ENCODE measurements at places on chromosomes 6 and 20.

DNA sequence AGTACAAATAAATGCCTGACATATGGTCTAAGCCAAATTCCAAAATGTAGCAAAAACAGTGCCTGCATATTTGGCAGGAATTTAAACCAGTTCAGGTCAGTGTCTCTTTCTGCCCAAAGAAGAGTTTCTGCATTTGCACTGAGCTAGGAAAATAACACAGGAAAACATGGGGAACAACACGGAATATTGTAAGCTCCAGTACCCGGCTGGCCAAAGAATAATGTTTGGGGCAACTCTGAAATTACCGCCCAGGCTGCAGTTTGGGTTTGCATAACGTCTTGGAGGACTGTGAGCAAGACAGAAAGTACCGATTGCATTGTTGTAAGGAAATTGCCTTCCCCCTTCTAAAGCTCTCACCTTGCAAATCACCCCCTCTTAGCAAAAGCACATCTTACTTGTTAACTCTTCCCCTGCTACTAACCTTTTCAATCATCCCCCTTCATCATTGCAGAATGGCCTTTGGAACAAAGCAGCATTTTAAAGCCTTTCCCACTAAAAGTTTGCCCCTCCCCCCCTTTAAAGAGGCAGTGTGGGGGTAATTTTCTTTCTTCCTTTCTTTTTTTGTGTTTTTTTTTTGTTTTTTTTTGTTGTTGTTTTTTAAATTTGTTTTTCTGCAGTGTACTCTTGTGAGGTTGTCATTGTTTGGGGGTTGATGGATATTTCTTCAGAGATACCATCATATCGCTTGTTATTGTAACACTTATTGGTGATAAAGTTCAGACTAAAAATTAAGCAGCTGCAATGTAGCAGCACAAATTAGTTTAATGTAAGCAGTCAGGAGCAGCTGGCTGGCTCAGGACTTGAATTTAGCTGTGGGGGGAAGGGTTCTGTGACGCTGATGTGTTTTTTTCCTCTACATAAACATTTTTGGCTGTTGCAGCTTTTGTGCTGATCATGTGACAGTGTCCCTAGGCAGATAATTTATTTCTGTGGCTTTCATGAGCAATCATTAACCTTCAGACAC is 100.0 kb upstream of the CITED2 start:
- peak; percentile 81 for DNase-seq

GRCh38 chr6:27296106-27296783 is 15.8 kb downstream of the POM121L2 start:
- no peak for DNase-seq

GRCh38 chr6:33298773-33299236 is at the start of gene RGL2:
TSS of gene RGL2 (minus strand) at chr6:33298942. CDS start at chr6:33298610, 332 bp downstream.
- DNase-seq = peak; percentile 33

DNA sequence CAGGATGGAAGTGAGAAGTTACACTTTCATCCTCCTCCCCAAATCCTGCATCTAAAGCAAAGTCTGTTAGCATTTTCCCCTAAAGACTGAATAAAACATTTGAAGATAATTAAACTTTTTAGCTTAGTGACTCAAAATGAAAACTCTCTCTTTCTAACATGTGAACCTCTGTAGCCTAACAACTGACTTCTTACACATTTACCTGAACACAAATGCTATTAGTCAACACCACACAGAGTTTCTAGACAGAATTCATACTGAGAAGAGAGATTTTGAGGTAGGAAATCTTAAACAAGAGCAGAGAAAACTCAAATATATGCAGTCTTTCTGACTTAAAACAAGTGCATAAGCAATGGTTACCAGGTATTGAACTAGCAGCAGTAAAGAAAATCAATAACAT is 149.9 kb upstream of the SMLR1 start:
- DNase-seq = no peak

- no peak for DNase-seq
These were observed 59.4 kb downstream of the GFOD1 start for GRCh38 chr6:13427801-13428582.

- DNase-seq = no peak
These were observed 1164.7 kb upstream of the MAP3K7 start for GRCh38 chr6:91751526-91751925.

DNA sequence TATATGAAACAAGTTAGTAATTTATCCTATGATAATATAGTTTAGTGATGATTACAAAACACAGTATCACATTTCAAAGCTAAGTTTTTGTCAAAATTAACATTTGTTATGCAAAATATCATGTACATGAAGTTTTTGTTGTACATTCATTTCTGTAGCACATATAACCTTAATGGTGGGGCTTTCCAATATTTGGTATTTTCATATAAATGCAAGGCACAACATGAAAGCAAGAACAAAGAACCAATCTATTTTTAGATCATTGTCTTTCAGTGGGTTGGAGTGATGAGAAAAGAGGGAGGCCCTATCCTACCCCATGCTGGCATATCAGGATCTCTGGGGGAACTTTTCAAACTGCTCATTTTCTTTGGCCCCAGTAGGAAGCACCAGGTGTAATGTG is 53.4 kb downstream of the FAM83B start:
- no peak for DNase-seq

DNA sequence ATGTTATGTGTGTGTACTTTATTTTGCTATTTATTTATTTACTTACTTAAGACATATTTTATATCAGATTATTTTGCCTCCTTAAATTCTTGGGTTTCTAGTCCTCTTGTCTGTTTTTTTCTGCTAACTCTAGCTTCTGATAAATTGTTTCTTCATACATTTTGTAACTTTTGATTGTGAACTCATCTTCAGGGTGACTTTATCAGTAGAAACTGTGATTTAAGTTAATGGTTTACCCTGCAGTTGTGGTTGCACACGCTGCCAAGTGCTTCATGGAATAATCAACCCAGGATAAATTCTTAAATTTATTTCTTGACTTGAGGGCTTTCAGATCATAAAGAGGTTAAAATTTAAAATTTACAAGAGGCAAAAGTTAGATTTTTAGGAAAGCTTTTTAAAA is 173.3 kb downstream of the CENPW start:
- DNase-seq = no peak

DNA sequence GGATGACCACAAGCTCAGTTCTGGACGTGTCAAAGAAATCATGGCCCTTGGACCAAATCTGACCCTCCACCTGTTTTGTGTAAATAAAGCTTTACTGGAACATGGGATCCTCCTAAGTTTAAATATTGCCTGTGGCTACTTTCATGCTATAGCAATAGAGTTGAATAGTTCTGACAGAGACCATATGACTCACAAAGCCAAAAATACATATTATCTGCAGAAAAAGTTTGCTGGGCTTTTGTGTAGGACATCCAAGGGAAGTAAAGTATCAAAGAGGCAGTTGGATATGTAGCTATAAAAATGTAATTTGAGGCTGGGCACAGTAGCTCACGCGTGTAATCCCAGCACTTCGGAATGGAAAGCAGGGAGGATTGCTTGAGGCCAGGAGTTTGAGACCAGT is 78.9 kb downstream of the TOX2 start:
- no peak for DNase-seq

DNA sequence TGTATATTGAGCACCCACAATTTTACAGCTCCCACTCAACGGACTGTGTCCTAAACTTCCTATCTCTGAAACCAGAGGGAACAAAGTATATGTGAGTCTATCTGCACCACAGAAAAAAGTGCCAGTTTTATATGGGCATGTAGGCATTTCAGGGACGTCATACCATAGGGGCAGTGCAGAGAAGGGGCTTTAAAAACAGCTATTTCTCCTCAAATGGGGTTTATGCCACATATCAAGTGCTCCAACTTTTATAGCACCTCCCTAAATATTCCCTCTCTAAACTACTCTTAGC is 28.9 kb upstream of the ASF1A start:
- DNase-seq = no peak

GRCh38 chr6:31152781-31153180 is 4.8 kb downstream of the CCHCR1 start:
- DNase-seq = no peak

DNA sequence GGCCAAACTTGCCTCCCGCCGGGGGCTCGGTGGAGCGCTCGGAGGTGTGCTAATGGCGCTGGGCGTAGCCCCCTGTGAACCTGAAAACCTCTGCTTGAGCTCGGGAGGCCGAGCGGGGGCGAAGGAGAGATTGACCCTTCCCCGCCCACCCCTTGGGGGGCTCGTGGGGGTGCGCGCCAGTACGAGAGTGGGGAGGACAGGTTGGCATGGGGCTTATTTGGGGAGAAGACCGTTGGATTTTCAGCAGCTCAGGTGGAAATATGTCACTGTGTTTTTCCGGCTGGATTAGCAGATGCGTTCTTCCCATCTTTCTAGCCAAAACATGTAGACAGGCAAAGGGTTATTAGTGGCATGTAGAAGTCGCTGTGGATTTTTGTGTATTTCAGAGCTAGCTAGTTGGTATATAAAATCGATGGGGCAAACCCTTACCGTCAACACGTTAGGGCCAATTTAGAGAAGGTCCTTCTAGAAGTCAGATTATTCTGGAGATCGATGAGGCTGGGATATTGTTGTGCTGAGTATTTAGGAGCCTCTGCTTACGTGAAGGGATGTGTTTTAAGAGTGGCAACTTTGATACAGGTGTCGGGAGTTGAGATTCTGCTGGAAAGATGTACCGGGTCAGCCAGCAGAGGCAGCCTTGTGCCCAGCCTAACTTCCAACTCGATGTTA is 525 bp downstream of the NCOA7 start:
- peak; percentile 37 for DNase-seq

DNA sequence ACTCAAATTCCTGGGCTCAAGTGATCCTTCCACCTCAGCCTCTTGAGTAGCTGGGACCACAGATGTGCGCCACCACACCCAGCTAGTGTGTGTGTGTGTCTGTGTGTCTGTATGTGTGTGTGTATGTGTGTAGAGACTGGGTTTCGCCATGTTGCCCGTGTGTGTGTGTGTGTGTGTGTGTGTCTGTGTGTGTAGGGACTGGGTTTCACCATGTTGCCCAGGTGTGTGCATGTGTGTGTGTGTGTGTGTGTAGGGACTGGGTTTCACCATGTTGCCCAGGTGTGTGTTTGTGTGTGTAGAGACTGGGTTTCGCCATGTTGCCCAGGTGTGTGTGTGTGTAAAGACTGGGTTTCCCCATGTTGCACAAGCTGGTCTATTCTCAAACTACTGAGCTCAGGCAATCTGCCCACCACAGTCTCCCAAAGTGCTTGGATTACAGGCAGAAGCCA is 28.3 kb downstream of the CDK5RAP1 start:
- no peak for DNase-seq

DNA sequence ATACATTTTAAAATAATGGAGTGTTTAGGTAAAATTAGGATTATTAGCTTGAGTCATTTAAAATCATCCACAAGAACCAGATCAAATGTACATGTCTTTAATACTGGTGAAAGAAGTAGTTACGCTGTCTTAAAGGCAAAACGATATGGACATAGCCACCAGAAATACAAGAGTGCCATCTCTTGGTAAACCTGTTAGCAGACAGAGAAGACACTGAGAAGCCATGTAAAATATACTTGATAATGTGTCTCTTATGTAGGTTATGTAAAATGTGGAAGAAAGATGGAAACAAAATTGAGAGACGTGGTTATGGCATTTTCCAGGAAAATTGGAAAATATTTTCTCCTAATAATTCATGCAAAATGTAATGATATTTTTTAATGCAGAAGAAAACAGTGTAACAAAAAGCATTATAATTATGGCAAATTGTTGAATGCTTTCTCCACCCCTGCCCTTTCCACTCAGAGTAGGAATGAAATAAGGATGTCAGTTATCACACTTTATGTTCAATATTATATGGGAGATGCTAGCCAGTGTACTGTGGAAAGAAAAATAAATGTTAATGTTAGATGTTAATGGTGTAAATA is 12.2 kb upstream of the SLC17A2 start:
- DNase-seq = no peak

DNA sequence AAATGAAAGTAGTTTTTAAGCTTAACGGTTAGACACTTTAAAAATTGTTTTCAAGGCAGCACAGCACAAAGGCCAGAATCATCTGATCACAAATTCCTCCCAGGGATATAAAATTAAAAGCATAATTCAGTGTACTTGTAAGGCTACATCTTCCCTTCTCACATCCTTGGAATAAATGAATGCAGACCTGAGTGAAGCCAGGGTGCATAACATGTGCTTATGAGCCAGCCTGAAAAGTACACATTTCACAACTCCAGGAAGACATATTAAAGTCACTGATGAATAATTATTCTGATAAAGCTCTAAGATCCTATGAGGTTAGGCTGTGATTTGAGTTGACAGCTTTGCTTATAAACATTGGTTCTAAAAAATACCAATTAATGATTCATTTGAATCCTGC is 163.6 kb downstream of the BTBD9 start:
- DNase-seq = no peak

DNA sequence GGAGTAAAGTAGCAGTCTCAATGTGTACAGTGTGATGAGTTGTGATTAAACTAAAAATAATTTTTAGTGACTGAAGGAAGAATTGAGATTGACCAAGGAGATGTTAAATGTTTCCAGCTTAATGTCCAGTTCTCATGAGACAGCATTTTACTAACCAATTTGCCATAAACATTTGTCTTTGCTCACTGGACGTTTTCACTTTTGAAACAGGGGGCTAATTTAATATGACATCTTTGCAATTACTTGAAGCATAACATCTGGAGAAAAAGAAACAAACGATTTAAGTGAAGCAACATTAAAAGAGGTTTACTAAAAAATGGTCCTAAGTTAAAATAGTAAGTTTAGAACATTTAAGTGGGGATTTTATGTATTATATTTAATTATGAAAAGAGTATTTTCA is 443.8 kb downstream of the BCKDHB start:
- DNase-seq = no peak

DNA sequence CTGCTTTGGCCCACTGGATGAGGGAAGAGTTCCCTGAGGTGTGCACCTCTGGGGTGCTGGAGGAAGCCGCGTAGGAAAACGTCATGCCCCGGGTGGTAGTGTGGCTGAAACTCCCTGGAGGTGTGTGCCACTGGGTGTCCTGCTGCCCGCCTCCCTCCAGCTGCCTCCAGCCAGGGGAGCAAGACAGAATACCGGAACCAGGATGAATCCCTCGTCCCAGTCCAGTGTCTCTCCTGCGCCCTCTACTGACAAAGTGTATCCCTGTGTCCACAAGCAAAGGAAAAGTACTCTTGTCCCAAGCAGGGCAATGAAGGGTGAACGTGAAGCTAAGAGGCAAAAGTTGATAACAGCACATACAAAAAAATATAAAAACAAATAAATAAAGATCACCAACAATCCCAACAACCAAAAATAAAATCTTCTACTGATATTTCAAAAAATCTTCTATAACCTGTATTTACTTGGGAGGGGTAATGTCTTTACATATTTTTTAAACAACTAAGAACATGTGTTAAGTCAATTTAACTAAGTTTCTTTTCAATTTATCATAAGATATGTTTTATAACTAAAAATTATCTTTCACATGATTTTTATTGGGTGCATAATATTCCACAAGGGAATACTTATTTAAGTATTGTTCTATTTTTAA is 437.6 kb downstream of the MAFB start:
- DNase-seq = no peak
